ENCODE measurements at places on chromosomes 2 and 18.

DNA sequence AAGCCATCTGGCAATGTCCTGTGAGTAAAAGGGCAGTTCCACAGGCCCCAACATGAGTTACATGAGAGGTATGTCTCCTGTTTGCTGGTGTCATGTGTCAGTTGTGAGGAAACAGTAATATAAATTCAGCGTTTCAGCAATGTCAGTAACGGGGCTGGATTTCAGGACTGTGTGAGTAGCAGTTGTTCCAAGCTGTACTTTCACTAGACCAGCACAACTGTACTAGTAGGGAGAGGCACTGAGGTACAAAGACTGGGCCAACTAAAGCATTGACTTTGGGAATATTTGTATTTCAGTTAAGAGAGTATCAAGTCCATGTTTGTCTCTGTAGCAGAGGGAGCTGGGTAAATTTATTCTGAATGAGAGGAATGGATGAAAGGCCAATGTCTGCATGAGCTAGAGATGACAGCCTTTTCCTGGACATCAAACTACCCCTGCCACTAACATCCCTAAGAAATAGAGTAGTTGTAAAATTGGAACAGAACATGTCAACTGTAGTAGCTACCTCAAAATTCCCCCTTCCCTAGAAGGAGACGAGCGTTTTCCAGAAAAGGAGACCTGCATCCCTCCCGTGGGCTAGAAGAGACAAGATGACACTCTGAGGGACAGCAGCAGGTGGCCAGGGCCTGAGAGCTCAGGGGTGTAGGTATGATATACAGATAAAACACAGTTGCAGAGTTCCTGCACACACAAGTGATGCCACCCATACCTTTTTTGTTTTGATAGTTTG is 24.4 kb downstream of the EIF4E2 start:
- DNase-seq, result no peak

DNA sequence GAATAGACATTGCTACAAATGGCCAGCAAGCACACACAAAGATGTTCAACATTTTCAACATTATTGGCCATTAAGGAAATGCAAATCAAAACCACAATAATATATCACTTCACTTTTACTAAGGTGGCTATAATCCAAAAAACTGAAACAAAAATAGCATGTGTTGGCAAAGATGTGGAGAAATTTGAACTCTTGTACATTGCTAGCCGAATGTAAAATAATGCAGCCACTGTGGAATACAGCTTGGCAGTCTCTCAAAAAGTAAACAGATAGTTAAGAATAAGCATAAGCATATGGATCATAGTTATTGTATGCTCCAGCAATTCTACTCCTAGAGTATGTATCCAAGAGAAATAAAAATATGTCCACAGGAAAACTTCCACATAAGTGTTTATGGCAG is 192.5 kb downstream of the EN1 start:
- DNase-seq, result no peak

DNA sequence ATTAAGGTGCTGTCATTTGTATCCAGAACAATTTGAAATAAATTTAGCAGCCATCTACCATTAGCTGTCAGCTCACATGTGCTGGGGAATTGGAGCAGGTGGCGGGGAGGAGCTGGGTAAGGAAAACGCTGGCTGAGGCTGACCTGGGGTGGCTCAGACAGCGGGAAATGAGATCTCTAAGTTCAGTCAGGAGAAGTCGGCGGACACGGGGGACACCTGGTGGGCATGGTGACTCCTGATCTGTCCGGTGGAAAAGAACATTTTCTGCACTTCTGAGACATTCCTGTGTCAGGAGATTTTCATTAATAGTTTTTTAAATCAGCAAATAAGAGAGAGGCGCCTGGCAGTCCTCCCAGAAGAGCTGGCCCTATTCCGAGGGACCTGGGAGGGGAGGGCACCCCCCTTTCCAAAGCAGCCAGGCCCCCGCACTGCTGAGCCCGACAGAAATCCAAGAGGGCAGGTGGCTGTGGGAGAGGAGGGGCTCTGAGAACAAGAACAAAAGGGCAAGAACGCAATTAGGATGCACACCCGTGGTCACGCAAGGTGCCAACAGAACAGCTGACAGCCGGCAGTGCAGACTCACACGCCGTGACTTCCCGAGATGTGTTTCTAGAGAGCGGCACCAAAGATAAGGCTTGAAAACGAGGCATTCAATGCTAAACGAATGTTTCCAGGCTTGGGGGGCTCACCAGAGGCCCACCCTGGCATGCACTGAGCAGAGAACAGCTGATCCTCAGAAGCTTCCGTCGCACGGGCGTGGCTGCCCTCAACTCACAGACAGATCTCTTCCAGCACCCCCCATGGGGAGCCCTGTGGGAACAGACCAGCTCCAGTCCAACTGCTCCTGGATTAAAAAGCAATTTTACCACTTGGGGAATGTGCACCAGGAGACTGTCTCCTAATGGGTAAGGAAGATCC is 26.4 kb downstream of the SLC66A2 start:
- DNase-seq, result no peak

DNA sequence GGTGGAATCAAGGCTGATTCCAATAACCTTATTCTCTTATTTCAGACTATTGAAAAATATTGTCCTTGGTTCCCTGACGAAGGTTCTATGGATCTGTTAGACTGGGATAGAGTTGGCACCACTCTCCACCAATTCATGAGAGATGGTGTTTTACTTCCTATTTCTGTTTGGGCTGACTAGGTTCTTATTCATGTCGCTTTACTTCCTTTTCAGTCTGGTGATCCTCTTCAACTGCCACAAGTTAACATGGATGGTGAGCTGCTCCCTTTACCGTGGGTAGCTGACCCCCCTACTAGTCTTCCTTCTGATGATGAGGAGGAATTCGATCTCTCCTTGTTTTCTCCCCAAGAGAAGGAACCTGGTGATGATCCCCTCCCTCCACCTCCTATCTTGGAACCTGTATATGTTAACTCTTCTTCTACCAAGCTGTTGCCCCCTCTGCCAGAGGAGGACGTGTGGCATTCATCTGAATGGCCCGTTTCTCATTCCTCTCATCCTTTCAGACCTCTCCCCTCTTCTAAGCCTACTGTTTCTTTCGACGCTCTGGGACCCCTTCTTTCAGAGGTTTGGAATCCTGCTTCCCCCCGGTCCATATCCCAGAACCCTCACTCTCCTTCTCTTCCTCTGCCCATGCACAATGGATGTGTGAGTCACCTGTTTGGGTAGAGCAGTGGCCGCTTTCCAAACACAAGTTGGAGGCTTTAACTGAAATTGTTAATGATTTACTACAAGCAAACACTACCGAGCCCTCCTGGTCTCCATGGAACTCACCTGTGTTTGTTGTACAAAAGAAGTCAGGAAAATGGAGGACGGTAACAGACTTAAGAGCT is 13.5 kb upstream of the CNOT11 start:
- no peak for DNase-seq

GRCh38 chr2:120964819-120965218 is 229.2 kb downstream of the GLI2 start:
- DNase-seq, result no peak

DNA sequence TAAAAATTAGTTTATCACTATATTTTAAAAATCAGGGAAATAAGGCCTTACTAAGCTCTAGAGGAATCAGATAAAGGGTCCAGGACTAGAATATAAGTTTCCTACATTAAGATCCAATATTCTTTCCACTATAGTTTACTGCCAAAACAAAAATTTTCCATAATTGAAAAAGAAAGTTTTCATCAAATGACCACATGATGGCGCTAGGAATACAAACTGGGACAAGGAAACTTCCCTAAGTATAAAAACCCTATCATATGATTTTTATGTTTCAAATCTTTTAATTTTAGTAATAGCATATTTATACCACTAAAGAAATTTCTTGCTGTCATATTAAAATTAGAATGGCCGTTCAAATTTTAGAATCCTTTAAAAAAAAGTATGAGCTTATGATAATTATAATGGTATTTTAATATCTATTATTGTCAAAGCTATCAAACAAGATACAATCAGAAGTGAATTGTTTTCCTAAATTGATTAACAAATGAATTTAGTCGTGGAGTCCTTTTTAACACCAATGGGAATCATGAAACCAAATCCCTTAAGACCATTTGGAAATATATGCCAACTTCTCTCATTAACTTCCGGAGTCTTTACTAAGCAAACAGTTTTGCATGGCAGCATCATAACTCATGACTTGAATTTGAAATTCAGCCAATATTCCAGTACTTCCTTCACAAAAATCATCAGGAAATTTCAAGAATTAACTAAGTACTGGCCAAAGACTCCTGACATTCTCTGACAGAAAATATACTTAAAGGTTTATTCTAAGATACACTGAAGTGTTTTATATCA is 70.3 kb downstream of the SCN1A start:
- no peak for DNase-seq

GRCh38 chr2:40914666-40915065 is 462.8 kb upstream of the SLC8A1 start:
- no peak for DNase-seq

GRCh38 chr18:27473318-27473717 is 288.2 kb upstream of the CHST9 start:
- no peak for DNase-seq

GRCh38 chr2:62736899-62737559 is 31.5 kb downstream of the EHBP1 start:
- DNase-seq, result no peak

- DNase-seq, result no peak
Measured at GRCh38 chr2:237299906-237300305, 114.1 kb downstream of the COL6A3 start.

GRCh38 chr2:7691961-7692656 is 774.9 kb downstream of the RNF144A start:
- no peak for DNase-seq

- DNase-seq, result no peak
Measured at GRCh38 chr2:231672617-231673347, 35.5 kb upstream of the PTMA start.

GRCh38 chr2:7358865-7359447 is 441.7 kb downstream of the RNF144A start:
- no peak for DNase-seq

- DNase-seq, result no peak
Measured at GRCh38 chr18:67134911-67135310, 381.6 kb downstream of the DSEL start.

DNA sequence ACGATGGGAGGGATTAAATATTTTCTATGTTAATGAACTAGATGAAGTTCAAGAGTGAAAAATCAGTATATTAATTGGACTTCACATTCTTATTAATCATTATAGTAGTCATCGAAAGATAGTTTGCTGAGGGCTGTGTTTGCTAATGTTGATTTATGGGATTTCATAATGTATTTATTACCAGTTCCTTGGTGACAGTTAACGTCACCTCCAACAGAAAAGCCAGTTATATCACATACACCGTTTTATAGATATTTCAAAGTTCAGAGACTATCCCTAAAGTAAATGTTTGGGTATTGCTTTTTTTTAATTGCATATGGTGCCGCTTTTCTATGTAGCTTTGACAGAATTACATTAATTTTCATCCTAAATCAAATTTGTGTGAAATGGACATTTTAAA is 49.4 kb upstream of the SP5 start:
- DNase-seq, result no peak

DNA sequence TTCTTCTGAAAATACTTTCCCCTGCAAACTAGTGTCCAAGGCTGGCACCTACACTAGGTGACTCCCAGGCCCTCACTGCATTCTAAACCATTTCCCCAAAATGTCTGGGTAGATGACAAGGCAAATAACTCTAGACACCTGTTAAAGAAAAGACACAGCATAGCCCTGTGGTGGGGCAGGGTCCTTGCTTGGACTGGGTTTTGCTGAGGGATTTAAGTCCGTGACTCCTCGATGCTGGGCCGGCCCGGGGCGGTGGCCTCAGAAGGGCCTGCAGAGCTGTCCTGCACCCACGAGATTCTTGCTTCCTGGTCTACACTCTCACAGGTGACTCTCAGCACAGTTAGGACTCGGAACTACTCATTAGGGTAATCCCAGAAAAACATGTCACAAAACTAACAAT is 55.2 kb downstream of the MBP start:
- no peak for DNase-seq

DNA sequence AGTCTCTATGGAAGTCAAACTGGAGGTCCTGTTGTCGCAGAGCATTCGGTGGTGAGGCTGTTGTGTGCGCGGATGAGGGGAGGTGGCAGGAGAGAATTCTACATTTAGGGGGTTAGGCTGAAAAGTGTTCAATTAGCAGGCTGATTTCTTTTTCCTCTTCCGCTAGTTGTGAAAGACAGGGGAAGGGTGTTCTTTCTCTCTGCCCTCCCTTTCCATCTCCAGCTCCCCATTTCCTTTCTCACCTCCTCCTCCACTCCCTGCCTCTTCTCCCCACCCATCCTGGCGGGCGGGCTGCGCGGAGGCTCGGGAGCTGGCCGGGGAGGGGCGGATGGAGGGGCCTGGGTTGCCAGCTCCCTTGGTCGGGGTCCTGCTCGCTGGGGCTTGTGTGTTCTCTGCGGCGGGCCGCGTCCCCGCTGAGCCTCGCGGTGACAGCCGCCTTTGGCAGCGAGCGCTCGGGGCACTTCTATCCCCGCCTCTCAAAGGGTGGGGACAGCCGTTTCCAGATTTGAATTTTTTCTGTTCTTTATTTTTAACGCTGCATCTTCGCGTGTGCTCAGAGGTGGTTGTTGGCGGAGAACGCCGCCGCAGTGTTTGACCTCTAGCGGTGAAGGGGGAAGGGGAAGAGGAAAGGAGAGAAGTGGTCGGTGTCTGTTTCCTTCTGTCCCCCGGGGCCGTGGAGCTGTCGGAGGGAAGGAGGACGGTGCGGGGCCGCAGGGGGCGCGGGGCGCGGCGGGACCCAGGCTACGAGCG is 3.6 kb downstream of the SOX11 start:
- DNase-seq, result no peak

DNA sequence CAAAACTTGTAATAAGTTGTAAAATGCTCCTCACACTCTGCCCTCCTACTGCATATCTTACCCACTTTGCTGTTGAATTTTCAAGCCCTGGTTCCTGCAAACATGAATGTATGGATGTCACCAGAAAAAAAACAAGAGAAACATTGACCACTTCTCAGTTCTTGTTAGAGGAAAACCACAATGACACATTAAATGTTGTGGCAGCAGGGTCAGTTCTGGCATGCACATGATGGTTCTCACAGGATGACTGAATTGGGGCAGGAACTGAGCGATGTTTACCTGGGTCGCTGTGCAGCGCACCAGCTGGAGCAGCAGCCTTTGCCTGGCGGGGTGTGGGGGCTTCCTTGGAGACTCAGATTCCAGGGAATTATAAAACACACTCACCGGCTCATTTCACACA is 14.0 kb upstream of the PRKCE start:
- DNase-seq, result no peak

All from T47D (cell line).